ENCODE measurements at places on chromosomes 11 and 22.

- no peak for DNase-seq
Observed at GRCh38 chr11:115919341-115920091, 415.3 kb upstream of the CADM1 start.

- no peak for DNase-seq
Observed at GRCh38 chr11:67120456-67120855, 1.4 kb downstream of the KDM2A start.

- DNase-seq = no peak
Observed at GRCh38 chr22:49004484-49005399, 822.9 kb downstream of the BRD1 start.

GRCh38 chr22:47793304-47794101 is 1031.1 kb downstream of the TBC1D22A start:
- no peak for DNase-seq

DNA sequence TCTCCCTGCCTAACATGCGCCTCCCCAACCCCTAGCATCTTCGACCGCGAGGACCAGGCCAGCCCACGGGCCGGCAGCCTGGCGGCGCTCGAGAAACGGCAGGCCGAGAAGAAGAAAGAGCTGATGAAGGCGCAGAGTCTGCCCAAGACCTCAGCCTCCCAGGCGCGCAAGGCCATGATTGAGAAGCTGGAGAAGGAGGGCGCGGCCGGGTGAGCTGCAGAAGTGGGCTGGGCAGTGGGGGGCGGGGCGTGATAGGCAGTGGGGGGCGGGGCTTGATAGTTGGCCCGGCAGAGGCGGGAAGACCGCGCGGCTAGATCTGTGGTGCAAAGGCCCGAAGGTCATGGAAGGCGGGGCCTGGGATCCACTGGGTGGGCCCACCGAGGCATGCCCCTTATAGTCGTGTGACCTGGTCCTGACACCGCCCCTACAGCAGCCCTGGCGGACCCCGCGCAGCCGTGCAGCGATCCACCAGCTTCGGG is 8.7 kb downstream of the SELENOM start:
- DNase-seq = no peak

DNA sequence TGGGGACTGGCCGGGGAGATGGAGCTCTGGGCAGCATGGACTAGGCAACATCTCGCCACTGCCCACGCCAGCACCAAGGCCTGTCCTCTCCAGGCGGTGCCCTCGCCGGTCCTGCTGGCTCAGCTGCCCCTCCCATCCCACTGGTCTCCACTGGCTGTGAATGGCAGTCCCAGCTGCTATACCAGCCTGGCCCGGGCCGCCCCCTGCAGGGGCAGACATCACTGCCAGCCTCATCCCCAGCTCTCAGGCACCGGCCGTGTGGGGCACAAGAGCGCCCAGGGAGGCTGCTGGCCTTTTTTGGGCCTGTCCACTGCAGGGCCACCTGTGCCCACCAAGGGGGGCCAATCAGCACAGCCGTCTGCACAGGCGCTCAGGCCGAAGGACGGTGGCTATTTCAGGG is 30.1 kb upstream of the H19 start:
- DNase-seq = no peak

DNA sequence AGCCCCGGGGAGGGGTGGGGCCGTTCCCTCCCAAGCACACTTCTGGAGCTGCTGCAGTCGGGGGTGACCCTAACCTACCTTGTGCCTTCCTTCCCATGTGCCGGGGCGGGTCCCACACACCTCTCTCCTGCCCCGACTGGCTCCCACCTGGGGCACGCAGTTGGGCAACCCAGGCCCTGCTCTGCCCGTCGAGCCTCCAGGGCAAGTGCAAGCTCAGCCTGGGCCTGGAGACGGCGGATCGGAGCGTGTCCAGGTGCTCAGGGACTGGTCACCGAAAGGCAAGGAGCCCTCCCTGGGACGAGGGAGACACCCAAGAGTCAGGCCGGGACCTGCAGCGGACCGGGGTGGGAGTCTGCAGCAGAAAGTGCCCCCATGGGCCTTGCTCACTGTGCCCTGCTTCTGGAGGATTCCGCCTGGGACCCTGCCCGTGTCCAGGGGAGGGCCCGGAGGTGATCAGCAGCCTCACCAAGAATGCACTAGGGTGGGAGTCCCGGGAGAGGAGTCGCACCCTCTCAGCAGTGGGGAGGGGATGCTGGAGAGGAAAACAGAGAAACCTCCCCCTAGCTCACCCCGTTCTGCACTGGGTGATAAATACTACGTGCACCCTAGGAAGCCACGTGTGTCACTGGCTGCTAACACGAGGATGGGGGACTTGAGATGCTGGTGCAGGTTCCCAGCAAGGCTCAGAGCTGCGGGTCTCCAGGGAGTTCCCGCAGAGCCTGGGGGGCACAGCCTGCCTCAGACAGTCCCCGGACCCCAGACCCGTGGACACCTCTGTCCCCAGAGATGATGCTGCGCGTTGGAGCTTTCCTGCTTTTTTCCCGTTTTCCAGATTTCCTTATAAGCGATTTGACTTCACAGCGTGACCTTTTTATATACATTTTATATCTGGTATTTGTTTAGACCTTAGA is 5.2 kb upstream of the GATD1 start:
- no peak for DNase-seq

DNA sequence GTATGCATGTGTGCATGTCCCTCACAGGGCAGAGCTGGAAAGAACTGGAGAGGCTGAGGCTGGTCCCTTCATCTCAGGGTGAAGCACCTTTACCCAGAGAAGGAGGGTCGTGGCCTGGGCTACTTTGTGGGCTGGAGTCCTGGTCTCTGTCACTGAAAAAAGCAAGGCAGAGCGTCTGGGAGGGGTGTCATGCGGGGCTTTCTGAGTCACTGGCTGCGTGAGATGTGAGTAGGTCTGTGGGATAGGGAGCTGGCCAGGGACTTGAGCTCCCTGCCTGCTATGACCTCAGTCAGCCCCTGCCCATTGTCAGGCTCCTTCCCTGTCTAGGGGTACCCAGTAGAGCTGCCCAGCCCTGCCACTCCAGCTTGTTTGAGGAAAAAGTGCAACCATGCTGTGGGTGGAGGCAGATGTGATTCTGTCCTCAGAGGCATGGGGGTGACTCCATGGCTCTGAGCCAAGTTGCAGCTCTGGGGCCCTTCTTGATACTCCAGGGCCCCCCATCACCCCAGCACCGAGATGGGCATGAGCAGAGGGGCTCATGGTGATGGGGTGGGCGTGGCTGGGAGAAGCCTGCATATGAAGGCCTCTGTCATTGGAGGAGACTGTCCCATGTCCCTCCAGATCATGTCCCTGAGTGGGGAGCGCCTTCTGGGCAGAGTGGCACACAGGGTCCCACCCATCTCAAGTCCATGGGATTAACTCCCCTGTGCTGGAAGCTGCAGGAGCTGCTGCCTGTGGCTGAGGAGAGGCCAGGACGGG is 27.8 kb downstream of the KCNQ1 start:
- no peak for DNase-seq

DNA sequence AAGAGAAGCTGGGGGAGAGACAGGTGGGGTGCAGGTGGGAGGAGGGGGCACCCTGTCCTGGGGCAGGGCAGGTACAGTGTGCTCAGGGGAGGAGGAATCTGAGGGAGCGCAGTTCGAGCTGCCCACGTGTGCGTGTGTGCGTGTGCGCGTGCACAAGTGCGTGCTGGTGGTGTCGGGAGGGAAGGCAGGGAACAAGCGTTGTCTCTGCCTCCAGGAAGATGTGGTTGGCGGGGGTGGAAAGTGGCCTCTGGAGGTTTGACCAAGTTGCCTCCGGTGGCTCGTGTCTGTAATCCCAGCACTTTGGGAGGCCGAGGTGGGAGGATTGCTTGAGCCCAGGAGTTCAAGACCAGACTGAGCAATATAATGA is 49.9 kb upstream of the THY1 start:
- DNase-seq = no peak

- no peak for DNase-seq
Observed at GRCh38 chr22:46681010-46681409, 57.0 kb downstream of the CERK start.

DNA sequence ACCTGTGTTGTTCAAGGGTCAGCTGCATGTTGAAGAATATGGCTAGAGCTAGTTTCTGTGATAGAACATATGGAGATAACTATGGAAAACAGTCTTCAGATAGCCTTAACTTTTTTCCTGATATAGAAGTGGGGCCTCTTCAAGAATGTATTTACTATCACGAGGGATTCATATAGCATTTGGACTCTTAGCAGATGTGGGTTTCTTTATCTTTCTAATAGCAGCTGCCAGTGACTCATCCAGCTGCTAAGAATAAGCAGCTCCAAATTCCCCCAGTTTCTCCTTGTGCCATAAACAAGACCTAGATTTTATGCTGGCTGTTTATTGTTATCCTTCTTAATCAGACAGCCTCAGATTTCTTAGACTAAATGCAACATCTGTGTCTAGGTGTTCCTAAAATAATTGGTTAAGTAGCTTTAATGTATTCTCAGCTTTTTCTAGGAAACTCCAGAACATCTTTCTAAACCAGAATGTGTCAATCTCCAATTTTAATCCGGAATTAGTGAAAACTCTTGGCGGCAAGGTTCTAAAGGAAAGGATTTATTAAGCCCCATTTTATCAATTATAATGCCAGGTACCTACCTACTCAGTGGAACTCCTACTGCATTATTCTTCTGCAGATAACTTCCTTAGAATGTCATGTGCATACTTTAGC is 119.8 kb downstream of the CSTPP1 start:
- DNase-seq = no peak

- DNase-seq = no peak
Observed at GRCh38 chr11:13269775-13270174, 7.8 kb upstream of the BMAL1 start.

- no peak for DNase-seq
Observed at GRCh38 chr11:123494195-123495050, 64.4 kb downstream of the GRAMD1B start.

DNA sequence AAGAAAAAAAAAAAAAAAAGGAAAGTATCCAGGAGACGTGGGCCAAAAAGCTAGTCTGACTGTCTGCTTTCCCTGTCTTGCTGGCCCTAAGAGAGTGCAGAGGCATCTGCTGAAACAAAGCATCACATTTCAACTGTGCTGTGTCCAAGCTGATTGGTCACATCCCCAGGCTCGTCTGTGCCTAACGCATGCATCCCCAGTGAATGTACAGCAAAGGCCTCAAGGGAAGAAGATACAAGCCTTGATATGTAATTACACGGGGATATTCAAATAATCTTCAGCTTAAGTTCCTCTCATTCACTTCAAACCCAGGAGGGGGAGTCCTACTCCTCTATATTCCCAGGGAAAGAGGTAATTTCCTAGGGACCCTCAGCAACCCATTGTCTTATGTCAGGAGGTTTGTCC is 5.4 kb upstream of the SORL1 start:
- DNase-seq = no peak

GRCh38 chr11:76839311-76839710 is 21.4 kb upstream of the ACER3 start:
- DNase-seq = no peak

DNA sequence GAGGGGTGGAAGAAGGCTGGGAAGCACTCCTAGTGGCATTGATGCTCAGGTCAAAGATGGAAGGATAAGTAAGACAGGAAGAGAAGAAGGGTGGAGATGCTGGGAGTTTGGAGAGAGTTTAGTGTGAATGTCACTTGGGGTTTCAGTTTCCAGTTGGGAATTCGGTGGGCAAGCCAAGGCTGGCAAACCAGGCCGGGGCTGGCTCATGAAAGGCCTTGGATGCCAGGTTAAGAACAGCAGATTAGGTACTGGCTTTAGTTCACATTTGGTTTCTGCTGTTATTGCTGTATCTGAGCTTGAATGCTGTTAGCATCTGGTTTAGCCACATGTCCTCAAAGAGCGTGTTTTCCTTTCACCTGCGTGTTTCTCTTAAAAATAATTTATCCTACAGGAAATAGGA is 69.6 kb downstream of the BLID start:
- DNase-seq = no peak

GRCh38 chr11:68841718-68842426 is at the start of gene CPT1A:
Gene CPT1A, minus strand, starts transcription at chr11:68841916. Its CDS starts 26,442 bp downstream, at chr11:68815474.
- DNase-seq = no peak

DNA sequence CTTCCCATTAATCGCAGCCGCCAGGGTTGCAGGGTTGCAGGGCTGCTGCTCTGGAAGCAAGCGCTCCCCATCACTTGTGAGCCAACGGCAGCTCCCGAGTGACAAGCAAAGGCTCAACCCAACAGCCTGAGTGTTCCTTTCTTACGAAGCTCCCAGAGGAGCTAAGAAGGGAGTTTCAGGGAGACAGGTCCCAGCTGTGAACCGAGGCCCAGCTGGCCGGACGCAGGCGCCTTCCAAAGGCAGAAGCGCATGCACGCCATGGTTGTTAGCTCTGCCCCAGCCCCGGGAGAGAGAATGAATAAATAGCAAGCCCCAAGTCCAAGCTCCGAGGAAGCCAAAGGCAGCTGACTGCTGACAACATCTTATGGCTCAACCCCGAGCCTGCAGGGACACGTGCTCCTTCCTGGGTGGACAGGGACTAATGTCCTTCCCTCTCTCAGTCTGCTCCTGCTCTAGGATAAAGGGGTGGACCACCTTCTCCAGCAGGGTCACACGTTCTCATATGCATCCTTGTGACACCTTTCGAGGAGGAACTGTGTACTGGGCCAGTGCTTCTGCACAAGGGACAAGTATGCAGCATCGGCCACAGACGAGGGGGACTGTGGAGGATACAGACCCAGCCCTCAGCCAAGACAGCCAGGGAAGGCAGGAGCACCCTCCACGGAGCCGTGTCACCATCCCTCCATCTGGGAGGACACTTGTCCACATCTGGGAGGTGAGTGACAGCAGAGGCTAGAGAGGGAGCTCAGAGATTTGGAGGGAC is 29.9 kb downstream of the SHANK2 start:
- DNase-seq = no peak

GRCh38 chr11:129855086-129855485 is 39.4 kb downstream of the TMEM45B start:
- no peak for DNase-seq

- no peak for DNase-seq
Observed at GRCh38 chr11:86138958-86139357, 70.1 kb upstream of the PICALM start.
